ENCODE measurements at places on chromosomes 4 and X. TPM values are rescaled to one million over a fixed set of nuclear protein-coding genes. Genes with fewer than 3 reads are reported as not detected.

XK gene
- total RNA-seq: 0.56 TPM

GRIA2 gene
- total RNA-seq: not detected

HTR2C gene
- not detected for total RNA-seq

ADH7 gene
- total RNA-seq: not detected

GRCh38 chrX:49845701-49846403 lies 16.7 kb downstream of the PAGE4 start:
- no peaks in the 10 kb centered on the region for H3K36me3 ChIP-seq
- DNase-seq: no peak
- H3K27me3 ChIP-seq: no peaks in the 10 kb centered on the region

- no peaks in the 10 kb centered on the region for H3K27me3 ChIP-seq
- no peak overlapping the region for H3K27ac ChIP-seq
- DNase-seq: no peak
- H3K4me1 ChIP-seq: no peaks in the 10 kb centered on the region
- H3K36me3 ChIP-seq: no peaks in the 10 kb centered on the region
- no peak overlapping the region for H3K4me3 ChIP-seq
Observed at GRCh38 chrX:28988246-28988645, 401.0 kb downstream of the IL1RAPL1 start.

DNA sequence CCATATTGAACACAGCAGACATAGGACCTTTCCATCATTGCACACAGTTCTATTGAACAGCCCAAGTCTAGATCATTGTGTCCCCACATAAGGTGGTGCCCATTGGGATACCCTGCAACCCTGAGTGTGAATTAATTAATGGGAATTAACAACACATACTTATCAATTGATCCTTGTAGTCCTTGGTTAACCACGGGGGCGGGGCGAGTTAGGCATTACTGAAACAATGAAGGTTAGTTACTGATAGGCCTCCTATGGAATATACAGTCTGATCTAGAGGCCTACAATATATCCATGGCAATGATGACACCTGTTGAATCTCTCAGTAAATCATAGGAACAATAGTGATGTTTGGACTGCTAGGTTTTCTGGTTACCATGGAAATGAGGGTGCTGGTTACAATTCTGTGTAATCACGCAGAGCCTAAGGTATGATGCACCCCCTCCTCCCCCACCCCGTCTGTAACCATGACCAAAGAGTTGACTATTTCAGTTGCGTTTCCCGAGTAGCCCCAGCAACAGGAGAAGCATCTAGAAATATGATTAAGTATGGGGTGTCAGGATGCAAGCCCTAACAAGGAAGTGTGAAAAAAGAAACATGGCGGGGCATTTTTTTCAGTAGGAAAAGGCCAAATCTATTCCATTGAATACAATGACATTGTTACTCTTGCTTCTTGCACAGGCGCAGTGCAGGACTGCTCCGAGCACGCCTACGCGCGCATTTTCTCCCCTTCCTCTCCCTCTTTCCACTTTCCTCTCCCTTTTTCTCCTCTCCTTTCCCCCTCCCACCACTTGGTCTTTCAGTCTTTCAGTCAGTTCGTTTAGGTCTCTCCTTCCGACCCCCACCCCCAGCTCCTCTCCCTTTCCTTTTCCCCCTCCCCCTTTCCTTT lies 677 bp upstream of the NONO start:
- no peaks in the 10 kb centered on the region for H3K27me3 ChIP-seq
- peak overlapping the region; percentile 93 for H3K27ac ChIP-seq
- H3K36me3 ChIP-seq: no peaks in the 10 kb centered on the region
- peak; percentile 72 for DNase-seq
- H3K4me1 ChIP-seq: peaks cover 12% of the 10 kb centered on the region

WNK3 gene
- total RNA-seq: 0.13 TPM

GRCh38 chrX:64394874-64395567 lies at the start of gene MTMR8:
TSS of gene MTMR8 (minus strand) at chrX:64395452. CDS start at chrX:64395363, 89 bp downstream.
- H3K4me1 ChIP-seq: peaks cover 18% of the 10 kb centered on the region
- peak within 1 kb of the TSS; percentile 55 for H3K27ac ChIP-seq
- H3K36me3 ChIP-seq: no peaks in the 10 kb centered on the region
- peak; percentile 67 for DNase-seq

PQBP1 gene
- total RNA-seq: 57.2 TPM

CT45A3 gene
- total RNA-seq: not detected

GAGE2A gene
- total RNA-seq: not detected

DNA sequence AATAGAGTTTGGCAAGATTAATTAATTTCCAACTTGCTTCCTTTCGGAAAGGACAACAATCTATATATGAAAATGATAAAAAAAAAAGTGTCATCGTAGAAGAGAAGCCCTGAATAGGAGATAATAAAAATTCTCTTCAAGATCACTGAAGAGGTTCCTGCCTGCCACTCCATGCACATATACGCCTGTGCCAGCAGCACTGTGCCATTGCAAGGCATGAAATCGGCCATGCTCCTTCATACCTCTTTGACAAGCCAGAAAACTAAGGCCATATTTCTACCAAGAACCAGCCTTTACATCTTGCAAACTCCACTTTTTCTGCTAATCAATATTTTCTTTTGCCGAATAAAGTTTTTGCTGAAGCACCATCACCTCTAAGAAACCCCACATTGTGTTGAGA lies 365.5 kb downstream of the CXXC4 start:
- H3K27me3 ChIP-seq: no peaks in the 10 kb centered on the region
- no peaks in the 10 kb centered on the region for H3K4me1 ChIP-seq
- H3K36me3 ChIP-seq: no peaks in the 10 kb centered on the region
- no peak overlapping the region for H3K27ac ChIP-seq
- no peak overlapping the region for H3K4me3 ChIP-seq
- no peak for DNase-seq

- H3K27me3 ChIP-seq: no peaks in the 10 kb centered on the region
- no peak for DNase-seq
- H3K36me3 ChIP-seq: no peaks in the 10 kb centered on the region
- H3K27ac ChIP-seq: no peak overlapping the region
Observed at GRCh38 chr4:76962406-76963130, 13.0 kb downstream of the SEPTIN11 start.

- H3K4me1 ChIP-seq: peaks cover 15% of the 10 kb centered on the region
- H3K36me3 ChIP-seq: peaks cover 14% of the 10 kb centered on the region
- no peaks in the 10 kb centered on the region for H3K27me3 ChIP-seq
- DNase-seq: peak; percentile 18
- no peak within 1 kb of the TSS for H3K4me3 ChIP-seq
- no peak within 1 kb of the TSS for H3K27ac ChIP-seq
Observed at GRCh38 chrX:48971249-48972219, at the start of gene KCND1. TSS of gene KCND1 (minus strand) at chrX:48971844. CDS start at chrX:48970271, 1,573 bp downstream.

DNA sequence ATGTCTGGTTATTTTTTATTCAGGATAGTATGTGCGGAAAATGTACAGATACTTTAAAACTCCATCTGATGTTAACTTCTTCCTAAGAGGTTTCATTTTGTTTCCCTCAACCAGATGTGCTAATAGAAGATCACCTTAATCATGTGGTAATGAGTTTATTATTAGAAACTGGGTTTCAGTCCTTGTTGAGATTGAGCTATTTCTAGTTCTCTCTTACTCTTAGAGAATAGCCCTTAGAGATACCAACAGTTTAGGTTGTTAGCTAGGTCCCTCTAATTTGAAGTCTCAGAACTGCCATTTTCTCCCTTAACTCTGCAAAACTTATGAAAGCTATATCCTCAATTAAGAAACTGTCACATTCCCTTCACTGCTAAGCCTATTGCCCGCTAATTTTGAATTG lies 13.0 kb downstream of the FAM47A start:
- no peak overlapping the region for H3K4me3 ChIP-seq
- no peaks in the 10 kb centered on the region for H3K36me3 ChIP-seq
- no peak overlapping the region for H3K27ac ChIP-seq
- no peaks in the 10 kb centered on the region for H3K4me1 ChIP-seq
- no peak for DNase-seq

SEPTIN6 gene
- 138 TPM for total RNA-seq

DNA sequence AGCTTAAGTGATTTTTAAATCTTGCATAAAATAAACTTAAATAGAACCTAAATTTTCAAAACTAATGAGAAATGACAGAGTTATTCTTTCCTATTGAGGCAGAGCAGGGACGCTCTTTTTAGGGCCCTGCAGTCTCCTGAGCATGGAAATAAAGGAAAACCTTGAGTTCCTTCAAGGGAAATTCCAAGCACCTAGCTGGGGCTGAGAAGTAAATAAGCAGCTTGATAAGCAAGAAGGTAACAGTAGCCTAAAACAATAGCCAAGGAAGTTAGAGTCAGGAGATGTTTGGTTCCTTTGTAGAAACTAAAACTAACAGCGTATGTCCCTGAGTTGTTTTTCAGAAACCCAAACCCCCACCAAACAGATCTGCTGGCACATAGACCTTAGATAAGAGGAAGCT lies 174.6 kb downstream of the COL25A1 start:
- no peak for DNase-seq
- no peak overlapping the region for H3K4me3 ChIP-seq
- no peak overlapping the region for H3K27ac ChIP-seq
- H3K27me3 ChIP-seq: peaks cover 2% of the 10 kb centered on the region
- H3K4me1 ChIP-seq: no peaks in the 10 kb centered on the region

GRCh38 chrX:67546496-67547423 lies 2.9 kb downstream of the AR start:
- H3K4me1 ChIP-seq: peaks cover 3% of the 10 kb centered on the region
- DNase-seq: no peak
- H3K27me3 ChIP-seq: peaks cover 7% of the 10 kb centered on the region

GRCh38 chr4:143458966-143459365 lies 54.5 kb upstream of the SMARCA5 start:
- H3K36me3 ChIP-seq: peaks cover 5% of the 10 kb centered on the region
- no peak for DNase-seq
- H3K27me3 ChIP-seq: no peaks in the 10 kb centered on the region
- H3K4me3 ChIP-seq: no peak overlapping the region

TKTL2 gene
- not detected for total RNA-seq

ARMCX1 gene
- total RNA-seq: 0.27 TPM

DNA sequence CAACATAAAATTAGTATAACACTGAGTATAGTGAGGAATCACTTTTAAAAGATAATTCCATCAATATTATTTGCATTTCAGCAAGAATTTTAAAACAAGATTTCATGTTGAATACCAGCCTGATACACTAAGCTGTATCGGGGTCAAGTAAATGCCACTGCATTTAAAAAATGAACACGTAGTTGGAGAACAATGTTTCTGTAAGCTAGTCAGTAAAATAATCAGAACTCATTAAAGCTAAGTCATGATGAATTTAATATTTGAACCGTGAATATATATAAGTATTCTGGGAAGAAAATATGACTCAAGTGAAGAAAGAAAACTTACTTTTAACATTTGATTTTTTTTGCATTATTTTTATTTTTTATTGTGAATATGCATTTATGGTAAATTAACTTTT lies 611.0 kb upstream of the PABPC4L start:
- H3K27ac ChIP-seq: no peak overlapping the region
- DNase-seq: no peak
- no peaks in the 10 kb centered on the region for H3K36me3 ChIP-seq
- no peaks in the 10 kb centered on the region for H3K27me3 ChIP-seq
- H3K4me1 ChIP-seq: no peaks in the 10 kb centered on the region

- H3K27ac ChIP-seq: no peak overlapping the region
- H3K36me3 ChIP-seq: no peaks in the 10 kb centered on the region
- H3K4me3 ChIP-seq: no peak overlapping the region
- DNase-seq: no peak
- H3K27me3 ChIP-seq: no peaks in the 10 kb centered on the region
Observed at GRCh38 chr4:129335818-129336217, 239.9 kb downstream of the C4orf33 start.

- H3K4me3 ChIP-seq: no peak overlapping the region
- no peak overlapping the region for H3K27ac ChIP-seq
- H3K27me3 ChIP-seq: no peaks in the 10 kb centered on the region
- H3K36me3 ChIP-seq: no peaks in the 10 kb centered on the region
- DNase-seq: no peak
Observed at GRCh38 chr4:13953083-13953482, 325.6 kb upstream of the BOD1L1 start.

- peaks cover 12% of the 10 kb centered on the region for H3K36me3 ChIP-seq
- H3K4me1 ChIP-seq: no peaks in the 10 kb centered on the region
- no peak overlapping the region for H3K4me3 ChIP-seq
Observed at GRCh38 chr4:185352741-185353140, 43.0 kb downstream of the LRP2BP start.

DNA sequence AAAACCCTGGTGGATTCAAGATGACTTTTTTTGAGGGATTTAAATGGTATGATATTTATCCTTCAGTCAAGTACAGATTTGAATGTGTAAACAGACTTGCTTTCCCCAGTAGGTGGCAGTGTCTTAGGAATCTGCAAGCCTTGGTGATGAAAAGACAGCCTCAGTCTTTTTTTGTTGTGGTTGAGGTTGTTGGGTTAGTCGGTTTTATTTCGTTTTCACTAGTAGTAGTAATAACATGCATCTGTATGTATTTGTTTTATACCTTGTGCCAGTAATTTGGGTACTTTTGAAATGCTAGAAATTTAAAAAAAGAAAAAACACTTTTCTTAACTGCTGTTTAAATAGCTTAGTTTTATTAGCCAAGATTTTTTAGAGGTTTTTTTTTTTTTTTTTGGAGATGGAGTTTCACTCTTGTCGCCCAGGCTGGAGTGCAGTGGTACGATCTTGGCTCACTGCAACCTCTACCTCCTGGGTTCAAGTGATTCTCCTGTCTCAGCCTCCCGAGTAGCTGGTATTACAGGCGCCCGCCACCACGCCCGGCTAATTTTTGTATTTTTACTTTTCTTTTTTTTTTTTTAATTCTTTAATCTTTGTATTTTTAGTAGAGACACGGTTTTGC lies 39.2 kb downstream of the COPS4 start:
- DNase-seq: peak; percentile 93
- H3K4me1 ChIP-seq: peaks cover 17% of the 10 kb centered on the region
- no peak overlapping the region for H3K27ac ChIP-seq
- H3K4me3 ChIP-seq: no peak overlapping the region
- H3K36me3 ChIP-seq: peaks cover 25% of the 10 kb centered on the region

ARR3 gene
- not detected for total RNA-seq

KCTD8 gene
- not detected for total RNA-seq

DNA sequence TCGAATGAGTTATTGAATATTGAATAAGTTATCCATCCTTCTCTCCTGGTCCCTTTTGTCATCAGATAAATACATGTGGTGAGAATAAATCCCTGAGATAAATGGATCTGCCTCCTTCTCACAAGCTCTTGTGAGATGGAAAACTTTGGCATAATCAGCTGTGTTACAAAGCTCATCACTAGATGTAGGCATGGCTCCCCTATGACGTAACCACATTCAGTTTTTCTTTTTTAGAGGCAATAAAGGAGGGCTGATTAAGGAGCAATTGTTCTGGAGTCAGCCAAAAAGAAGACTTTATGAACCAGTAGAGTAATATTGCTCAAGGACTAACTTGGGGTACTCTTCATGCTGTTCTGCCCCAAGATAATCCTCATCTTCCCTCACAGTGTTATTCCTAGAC lies 90.5 kb upstream of the GATB start:
- H3K36me3 ChIP-seq: no peaks in the 10 kb centered on the region
- H3K27ac ChIP-seq: no peak overlapping the region
- H3K4me1 ChIP-seq: no peaks in the 10 kb centered on the region
- H3K27me3 ChIP-seq: peaks cover 5% of the 10 kb centered on the region

GRCh38 chr4:73735231-73735630 lies 5.1 kb upstream of the CXCL8 start:
- H3K27ac ChIP-seq: no peak overlapping the region
- DNase-seq: no peak
- H3K4me1 ChIP-seq: peaks cover 4% of the 10 kb centered on the region
- H3K36me3 ChIP-seq: no peaks in the 10 kb centered on the region
- no peaks in the 10 kb centered on the region for H3K27me3 ChIP-seq

SLC9A7 gene
- 0.75 TPM for total RNA-seq

TIMM17B gene
- total RNA-seq: 44.5 TPM

All from natural killer cell (primary cell).